Smooth muscle cell of the umbilical artery (primary cell): ENCODE measurements at places on chromosomes 11 and 22. TPM values are rescaled to one million over a fixed set of nuclear protein-coding genes. Genes with fewer than 3 reads are reported as not detected.

The ART1 gene
- total RNA-seq, result not detected in 2 replicates

The MMP27 gene
- not detected in 2 replicates for total RNA-seq

The CD3D gene
- not detected in 2 replicates for total RNA-seq

The PLEKHB1 gene
- 1.2 and 1.4 TPM in 2 replicates for total RNA-seq

The KRTAP5-4 gene
- not detected in 2 replicates for total RNA-seq

The OR5A1 gene
- total RNA-seq, result not detected in 2 replicates

The DDX25 gene
- total RNA-seq, result not detected in 2 replicates
